Stimulated activated CD4-positive, alpha-beta T cell treated with anti-CD3 and anti-CD28 coated beads, Interleukin-4, amount 100 ng/mL, for 48 hours (primary cell): ENCODE measurements at places on chromosomes 16 and 17.

- no peak for DNase-seq
Measured at GRCh38 chr16:65059406-65059980, 62.4 kb downstream of the CDH11 start.

DNA sequence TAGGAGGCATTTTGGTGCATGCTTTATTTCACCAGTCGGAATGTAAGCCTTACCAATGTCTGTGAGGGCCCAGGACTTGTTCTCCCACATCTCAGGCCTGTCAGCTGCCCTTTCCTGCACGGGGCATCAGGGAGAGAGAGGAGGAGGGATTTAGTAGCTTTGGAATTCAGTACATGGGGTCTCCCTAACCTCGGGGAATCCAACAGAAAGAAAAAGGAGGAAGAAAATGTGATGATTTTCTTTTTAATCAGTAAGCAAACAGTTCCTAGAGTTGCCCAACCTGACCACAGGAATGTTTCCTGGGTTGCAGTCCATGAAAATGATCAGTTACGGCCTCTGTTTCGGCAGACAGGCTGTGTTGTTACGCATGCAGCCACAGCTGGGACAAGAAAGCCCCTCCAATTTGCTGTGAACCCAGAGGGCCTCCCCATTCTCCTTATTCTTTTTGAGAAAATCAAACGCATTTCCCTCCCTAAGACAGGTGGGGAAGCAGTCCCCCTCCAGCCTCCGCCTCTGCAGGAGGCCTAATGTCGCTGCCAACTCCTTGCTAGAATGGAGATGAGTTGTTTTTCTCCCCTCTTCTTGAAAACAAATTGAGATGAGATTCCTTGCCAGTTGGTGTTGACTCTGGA is 53.1 kb upstream of the TANGO6 start:
- no peak for DNase-seq

DNA sequence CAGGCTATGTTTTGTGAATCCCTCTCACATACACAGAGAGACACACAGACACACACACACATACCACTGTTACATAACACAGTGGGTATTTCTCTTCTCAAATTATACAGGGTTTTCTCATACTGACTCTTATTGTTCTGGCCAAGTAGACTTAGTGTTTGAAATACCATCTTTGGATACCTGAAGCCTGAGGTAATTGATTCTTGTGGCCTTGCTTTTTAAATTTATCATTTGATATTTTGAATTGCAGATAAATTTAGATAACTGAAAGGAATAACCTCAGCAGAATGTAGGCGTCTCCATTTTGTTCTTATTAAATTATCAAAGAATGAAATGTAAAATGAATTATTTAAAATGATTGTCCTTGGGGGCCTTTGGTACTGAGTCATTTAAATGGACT is 223.8 kb downstream of the LGALS9B start:
- DNase-seq = no peak

DNA sequence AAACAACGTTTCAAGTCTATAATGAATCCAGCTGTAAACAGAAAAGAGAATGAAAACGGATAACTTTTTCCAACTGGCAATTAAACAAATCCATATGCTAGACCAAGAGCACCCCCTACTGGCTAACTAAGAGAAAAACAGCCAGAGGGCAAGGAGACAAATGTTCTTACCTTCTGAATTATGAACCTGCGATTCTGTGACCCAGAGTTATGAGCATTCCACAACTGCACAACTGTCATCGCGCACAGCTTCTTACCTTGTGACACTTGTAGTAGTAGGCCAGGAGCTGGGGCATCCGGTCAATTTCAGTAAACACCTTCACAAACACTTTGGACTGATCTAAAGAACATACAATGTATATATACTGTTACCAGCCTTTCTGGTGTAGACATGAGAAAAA is 18.6 kb downstream of the COG7 start:
- no peak for DNase-seq

DNA sequence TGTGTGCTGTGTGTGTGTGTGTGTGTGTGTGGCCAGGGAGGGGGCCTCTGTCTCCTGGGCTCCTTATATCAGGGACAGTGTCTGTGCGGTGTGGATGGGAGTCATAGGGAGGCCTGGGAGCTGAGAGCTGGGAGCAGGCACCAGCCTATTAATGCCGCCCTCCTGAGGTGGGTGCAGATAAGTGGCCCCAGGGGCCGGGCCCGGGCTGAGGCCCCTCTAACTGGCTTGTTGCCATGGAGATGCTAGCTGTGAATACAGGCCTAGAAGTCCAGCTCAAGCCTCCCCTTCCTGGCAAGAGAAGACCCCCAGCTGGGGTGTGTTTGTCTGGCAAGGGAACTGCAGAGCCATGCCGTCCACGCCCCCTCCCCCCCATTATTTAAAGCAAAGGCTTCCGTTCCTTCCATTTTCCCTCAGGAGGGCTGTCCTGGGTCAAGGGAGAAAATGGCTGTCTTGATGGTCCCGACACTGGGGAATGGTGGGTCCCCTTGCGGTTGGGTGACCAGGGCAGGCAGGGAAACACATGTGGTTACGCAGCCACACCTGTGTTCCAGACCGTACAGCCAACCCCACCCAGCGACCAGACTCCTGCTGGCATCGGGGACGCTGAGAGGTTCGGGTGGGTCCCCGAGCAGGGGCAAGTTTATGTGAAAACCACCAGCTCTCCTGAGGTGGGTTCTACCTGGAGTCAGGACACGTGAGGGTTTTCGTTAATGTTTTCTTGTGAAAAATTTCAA is 141.1 kb downstream of the MRM1 start:
- DNase-seq = no peak

DNA sequence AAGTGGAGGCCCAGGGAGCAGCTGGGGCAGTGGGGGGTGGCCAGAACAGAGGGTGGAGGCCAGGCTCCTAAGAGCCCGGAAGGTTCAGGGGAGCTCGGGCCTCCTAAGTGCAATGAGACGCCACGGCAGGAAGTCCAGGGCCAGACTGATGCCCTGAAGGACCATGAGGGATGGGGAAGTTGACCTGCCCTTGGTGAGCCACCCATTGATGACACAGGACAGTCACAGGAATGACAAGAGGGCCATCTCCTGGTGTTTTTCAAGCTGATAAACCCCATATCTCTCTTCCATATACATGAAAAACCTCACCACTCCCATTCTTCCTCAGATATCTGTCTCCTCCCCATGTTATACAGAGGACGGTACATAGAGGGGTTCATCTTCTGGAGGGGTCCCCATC is 5.8 kb upstream of the MRPL58 start:
- no peak for DNase-seq

DNA sequence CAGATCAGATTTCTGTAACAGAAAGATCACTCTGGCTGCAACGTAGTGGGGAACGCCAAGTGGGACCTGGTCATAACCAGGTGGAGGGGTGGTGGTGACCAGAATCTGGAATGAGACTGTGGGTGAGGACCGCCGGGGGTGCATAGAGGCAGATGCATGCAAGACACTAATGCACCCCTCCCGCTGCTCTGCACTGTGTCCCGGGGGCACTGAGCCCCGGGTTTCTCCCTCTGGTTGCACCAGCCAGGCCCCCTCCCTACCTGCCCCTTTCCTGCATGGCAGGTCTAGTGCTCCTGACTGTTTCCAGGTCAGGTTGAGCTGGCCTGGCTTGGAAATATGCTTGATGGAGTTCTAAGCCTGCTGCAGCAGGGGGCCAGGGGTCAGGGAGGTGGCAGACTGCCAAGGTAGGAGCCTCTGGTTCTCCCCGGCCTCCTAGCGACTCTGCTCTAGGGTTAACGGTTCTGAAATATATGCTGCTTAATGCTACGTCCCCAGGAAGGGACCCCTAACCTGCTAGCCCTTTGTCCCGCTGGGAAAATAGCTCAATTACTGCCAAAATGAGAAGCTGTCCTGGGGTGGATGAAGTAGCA is 94.3 kb downstream of the SDK2 start:
- no peak for DNase-seq

DNA sequence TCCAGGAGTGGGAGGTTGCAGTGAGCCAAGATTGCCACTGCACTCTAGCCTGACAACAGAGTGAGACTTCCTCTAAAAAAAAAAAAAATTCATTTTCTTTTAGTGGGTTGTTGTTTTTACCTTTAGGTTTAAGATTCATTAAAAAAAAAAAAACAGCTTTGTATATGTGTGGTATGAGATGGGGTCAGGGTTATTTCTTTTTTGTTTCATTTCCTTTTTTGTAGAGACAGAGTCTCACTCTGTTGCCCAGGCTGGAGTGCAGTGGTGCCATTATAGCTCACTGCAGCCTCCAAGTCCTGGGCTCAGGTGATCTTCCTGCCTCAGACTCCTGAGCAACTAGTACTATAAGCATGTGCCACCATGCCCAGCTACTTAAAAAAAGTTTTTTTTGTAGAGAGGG is 47.0 kb downstream of the BCAS3 start:
- DNase-seq = no peak

DNA sequence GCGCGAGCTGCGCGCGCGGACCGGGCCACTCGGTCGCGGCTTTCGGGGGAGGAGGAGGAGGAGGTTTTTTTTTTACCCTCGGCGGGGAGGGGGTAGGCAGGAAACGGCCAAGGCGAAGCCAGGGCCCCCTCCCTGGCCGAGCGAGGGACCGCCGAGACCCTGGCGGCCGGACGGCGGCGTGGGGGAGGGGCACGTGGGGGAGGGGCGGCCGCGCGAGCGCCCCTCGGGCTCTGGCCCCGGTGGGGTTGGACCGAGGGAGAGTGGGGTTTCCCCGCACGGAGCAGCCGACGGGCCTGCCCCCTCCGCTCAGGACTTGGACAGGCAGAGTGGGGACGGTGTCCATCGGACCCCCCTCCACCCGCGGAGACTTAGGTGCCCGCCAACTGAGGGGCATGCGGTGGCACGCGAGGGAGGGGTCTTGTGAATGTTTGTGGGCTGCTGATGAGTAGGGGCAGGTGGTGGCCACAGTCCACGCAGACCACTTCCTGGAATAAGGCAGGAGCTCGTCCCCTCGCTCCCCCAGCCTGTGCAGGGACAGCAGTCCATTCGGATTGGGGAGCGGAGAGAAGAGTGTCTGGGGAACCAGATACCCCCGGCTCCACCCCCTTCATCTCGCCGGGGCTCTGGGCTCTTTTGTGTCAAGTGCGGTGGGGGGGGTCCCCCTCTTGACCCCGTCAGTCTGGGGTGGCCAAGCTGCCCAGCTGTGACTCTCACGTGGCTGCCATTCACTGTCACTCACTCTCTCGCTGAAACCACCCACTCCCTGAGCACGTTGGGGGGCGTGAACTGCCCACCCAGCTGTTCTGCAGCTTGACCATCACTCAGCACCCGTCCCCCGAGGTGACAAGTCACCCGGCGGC is 3.0 kb upstream of the CHD3 start:
- peak; percentile 39 for DNase-seq

GRCh38 chr17:28908640-28909167 is 5.8 kb upstream of the DHRS13 start:
- no peak for DNase-seq

DNA sequence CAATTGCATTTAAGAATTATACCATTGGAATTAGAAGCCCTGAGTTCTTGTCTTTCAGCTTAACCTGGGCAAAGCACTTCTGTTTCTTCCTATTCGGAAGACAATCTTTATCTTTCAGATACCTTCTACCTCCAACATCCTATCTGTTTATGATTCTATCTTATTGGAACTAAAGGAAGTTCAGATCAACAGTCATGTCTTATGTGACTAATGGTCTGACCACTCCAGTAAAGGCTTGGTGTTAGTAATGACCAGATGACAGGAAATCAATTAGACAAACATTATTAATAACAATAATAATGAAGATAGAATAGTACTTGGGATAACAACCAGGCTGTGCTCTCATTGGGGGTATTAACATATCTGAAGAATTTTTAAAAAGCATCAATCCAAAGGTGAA is 11.3 kb downstream of the HS3ST3A1 start:
- no peak for DNase-seq

- DNase-seq = no peak
Measured at GRCh38 chr16:82829301-82829700, 202.5 kb downstream of the CDH13 start.

GRCh38 chr16:89118361-89119165 is 24.9 kb downstream of the ACSF3 start:
- DNase-seq = no peak

DNA sequence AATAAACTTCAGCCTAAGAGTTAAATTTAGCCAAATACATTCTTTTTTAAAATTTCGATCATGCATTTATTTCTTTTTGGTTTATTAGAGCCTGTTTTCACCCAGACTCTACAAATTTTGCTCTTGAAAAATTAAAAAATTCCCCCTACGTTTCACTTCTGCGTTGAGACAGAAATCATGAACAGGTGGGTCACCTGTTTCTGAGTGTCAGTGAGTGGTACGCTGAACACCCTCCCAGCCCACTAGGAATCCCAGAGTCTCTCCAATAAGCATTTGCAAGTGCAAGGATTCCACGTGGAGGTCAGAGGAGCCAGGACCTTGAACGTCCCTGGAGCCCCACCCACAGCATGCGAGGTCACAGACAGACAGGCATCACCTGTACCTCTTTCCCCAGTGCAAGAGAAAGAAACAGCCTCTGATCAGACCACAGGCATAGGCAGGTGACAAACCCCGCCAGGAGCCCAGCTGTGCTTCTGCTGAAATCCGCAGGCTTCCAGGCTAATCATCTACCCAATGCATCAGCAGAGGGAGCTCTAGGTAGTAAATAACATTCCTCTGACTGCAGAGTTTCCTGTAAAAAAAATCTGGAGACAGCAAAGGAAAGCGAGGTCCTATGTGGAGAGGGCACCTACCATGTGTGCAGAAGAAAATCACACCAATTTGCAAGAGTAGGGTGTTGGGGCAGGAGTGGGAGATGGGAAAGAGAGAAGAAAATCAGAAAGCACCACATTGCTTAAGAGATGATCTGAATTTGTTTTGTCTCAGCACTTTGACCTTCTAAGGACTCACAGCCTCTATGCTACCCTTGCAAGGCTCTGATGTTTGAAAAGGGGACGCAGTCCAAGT is 5.9 kb upstream of the XYLT1 start:
- DNase-seq = no peak

DNA sequence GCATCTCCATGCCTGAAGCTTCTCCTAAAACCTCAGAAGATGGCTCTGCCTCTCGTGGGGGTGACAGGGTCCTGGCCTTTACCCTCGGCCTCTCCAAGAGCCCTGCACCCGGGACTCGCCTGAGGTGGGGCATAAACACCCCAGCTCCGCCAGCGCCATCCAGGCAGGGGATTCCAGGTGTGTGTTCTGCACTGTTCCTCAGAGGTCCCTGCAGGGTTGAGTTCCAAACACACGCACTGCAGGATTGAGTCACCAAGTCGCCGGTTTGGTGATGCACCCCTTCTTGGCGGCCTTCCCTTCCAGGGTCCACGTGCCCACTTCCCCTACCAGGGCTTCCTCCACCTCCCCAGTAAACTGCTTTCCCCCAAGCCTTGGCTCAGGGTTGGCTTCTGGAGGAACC is 40.0 kb upstream of the RBFOX3 start:
- DNase-seq = no peak

- DNase-seq = no peak
Measured at GRCh38 chr17:75558666-75559530, 28.7 kb upstream of the MYO15B start.

DNA sequence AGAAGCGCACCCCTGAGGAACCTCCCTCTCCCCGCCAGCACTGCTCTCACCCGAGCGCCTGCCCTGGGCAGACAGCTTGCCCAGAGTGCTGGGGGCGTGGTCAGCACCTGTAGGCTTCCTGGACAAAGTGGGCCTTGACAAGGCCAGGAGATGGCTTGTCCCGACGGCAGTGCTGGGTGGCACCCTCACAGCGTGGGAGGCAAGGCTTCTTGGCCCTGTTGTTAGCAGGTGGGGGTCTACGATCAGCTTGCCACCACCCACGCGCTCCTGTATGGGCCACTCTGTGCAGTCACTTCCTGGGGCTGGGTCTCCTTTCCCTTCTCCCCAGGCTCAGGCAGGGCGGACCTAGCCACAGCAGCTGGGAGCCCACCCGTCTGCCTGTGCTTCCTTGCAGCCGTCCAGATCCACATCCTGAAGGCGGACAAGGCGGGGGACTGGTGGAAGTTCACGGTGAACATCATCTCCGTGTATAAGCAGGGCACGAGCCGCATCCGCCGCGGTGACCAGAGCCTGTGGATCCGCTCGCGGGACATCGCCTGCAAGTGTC is 218.0 kb downstream of the NTN1 start:
- DNase-seq = no peak
